Stimulated activated CD8-positive, alpha-beta memory T cell treated with anti-CD3 and anti-CD28 coated beads, Interleukin-7, amount 100 ng/mL, for 24 hours (primary cell): ENCODE measurements at places on chromosomes 3 and 15.

DNA sequence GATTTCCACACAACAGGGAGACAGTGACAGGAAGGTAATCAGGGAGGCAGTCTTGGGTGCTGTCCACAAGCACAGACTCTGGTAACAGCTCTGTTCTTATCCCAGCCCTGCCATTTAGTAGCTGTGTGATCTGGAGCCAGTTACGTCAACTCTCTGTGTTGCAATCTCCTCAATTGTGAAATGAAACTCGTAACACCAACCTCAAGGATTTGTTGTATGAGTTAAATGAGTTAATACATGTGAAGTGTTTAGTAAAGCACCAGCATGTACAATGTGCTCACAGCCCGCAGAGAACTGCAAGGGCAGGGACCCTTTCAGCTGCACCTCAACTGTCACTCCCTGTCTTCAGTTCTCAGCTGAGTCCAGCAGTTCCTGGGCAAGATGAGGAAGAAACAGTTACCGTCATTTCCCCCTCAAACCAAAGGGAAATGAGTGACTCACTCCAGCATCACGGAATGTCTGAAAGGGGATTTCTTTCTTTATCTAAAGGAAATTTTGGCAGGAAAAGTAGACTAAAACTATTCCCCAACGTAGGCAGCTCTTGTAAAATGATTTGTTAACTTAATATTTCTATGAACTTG is 39.9 kb upstream of the MB21D2 start:
- no peak for DNase-seq

DNA sequence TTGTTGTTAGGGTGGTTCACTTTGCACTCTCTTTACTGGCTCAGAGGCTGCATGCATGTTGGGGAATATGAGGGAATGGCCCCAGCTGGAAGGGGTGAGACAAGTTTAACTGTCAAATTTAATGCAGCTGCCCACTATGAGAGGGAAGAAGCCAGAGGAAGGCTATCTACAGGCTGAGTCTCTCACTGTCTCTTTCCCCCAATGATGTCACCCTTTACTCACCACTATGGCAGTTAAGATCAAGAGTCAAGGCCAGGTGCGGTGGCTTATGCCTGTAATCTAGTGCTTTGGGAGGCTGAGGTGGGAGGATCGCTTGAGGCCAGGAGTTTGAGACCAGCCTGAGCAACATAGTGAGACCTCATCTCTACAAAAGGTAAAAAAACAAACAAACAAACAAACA is 12.2 kb upstream of the RBMS3 start:
- no peak for DNase-seq

GRCh38 chr15:78859971-78860719 is 12.5 kb upstream of the MORF4L1 start:
- peak; percentile 51 for DNase-seq

- DNase-seq = no peak
These were observed 164.2 kb downstream of the FOXP1 start for GRCh38 chr3:71419369-71419768.
